Endothelial cell (in vitro differentiated cells): ENCODE measurements at places on chromosomes 6 and 20.

DNA sequence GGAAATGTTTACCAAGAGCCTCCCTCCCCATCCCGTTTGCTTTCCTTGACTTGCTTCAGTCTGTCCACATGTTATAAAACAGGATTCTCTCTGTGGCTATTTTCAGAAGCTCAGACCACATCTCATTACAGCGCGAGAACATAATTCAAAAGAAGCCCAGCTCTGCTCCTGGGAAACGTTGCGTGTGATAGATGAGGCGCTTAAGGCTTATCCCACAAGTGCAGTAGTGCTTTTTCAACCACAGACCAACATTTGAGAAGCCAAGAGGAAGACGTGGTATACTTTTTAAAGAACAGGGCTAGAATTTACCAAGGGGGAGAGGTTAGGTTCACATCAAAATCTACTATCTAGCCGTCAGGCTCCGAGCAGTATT lies 239.5 kb downstream of the SLC24A3 start:
- DNase-seq: no peak

GRCh38 chr6:90586546-90586835 lies 381 bp downstream of the MAP3K7 start:
- no peak for DNase-seq

- no peak for DNase-seq
Measured at GRCh38 chr20:40563296-40563950, 125.6 kb downstream of the MAFB start.

- DNase-seq: no peak
Measured at GRCh38 chr6:106516616-106517015, 112.7 kb downstream of the RTN4IP1 start.

GRCh38 chr6:131631625-131632289 lies 3.7 kb upstream of the MED23 start:
- no peak for DNase-seq

GRCh38 chr6:26331218-26332073 lies 33.6 kb upstream of the BTN3A2 start:
- no peak for DNase-seq

GRCh38 chr6:10991115-10991514 lies 53.0 kb downstream of the ELOVL2 start:
- no peak for DNase-seq

GRCh38 chr20:58268421-58268821 lies 40.0 kb upstream of the ANKRD60 start:
- no peak for DNase-seq

- no peak for DNase-seq
Measured at GRCh38 chr20:23754731-23755130, 4.0 kb upstream of the CST1 start.

- DNase-seq: no peak
Measured at GRCh38 chr6:85096976-85097375, 332.6 kb upstream of the TBX18 start.

DNA sequence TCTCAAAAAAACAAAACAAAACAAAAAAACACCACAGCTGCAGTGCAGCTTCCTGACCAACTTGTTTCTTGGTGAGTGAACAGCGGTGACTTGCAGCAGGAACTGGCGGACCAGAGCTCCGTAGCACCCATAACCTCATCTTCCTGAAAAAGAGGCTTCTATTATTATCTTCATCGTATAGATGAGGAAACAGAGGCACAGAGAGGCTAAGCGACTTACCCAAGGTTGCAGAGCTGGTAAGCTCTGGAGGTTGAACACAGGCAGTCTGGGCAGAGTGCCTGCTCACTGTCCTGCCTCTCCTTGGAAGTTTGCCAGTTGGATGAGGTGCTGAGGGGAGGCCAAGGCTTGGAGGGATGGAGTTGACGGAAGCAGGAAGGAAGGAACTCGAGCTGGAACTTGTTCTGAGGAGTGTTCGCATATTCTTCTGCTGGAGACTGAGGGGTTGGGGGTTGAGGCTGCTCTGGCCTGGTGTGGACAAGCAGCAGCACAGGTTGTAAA lies 47.9 kb upstream of the CCDC167 start:
- DNase-seq: no peak

DNA sequence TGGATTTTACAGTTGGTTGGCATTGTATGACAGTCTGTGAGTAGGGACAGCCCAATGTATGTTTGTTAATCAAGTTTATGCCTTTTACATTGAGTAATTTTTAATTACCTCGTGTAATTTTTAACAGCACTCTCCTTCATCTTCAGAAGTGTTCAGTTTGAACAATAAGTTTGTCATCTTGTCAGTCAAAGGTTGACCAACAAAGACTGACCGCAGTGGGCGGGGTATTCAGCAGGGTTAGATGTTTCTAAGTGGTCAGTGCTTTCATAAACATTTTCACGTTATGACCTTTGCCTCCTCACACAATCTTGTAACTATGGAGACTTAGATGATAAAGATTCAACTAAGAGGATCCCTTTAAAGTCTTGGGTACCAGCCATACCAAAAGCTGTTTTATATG lies 40.8 kb downstream of the GFRA4 start:
- DNase-seq: no peak

DNA sequence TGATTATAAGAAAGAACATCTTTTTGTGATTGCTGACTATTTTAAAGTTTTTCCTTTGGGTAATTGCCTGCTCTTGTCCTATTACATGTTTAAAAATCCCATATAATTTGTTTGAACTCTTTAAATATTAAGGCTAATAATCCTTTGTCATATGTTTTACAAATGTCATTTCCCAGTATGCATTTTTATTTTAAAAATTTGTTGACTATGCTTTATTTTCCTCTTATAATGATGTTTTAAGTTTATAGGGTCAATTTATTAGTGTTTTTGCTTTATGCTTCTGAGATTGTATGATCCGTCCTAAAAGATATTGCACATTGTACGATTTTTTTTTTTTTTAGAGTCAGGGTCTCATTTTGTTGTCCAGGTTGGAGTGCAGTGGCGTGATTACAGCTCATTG lies 297.2 kb downstream of the RNF144B start:
- no peak for DNase-seq

DNA sequence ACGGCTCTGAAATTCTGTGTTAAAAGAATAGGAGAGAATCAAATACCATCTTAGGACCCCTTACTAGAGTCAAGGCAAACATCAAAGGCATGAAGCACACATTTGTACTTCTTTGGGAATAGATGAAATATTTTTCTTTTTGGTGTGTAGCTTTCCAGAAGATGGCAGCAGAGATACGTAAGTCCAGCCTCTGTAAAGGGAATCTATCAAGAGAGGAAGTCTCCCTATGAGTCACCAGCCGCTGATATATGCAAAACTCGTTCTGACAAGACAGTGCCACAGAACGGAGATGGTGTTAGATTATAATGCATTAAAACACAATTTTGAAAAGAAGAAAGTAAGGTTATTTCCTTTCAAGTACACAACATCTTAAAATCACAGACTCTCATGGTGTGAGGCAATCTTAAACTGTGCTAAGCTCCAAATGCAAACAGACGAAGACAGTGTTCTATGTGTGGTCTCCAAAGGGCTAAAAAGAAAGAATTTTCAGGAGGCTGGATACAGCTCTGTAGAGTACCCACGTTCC lies 120.0 kb upstream of the AGPAT4 start:
- peak; percentile 49 for DNase-seq

DNA sequence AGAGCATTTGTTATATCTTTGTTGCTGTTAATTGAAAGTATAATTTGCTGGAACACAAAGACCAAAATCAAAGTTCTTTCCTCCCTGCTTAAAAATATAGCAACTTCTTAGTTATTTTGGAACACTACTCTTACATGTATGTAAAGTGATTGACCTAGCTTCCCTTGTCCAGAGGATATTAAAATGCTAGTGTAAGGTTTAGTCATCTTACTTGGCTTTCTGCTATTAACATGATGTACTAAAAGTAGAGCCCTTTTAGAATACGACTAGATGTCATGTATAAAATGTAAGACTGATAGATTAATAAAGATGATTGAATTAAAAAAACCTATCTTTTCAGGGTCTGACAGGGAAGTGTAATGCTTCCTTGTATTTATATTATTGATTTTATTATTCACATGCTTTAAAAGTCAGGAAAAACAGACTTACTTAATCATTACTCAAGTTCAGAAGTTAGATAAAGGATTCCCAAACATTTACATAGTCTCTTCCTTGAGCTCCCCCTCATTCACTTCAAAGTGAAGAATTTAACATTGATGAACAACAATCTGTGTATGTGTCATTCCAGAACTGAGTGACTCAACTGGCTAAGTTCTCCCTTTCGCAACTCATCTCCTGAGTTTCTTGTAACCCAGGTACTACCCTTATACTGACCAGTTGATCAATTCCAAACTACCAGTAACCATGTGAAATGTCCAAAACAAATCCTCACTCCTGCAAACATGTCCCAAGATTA lies 50.9 kb downstream of the BTBD9 start:
- DNase-seq: no peak

- DNase-seq: no peak
Measured at GRCh38 chr20:24813496-24813895, 135.6 kb upstream of the CST7 start.

DNA sequence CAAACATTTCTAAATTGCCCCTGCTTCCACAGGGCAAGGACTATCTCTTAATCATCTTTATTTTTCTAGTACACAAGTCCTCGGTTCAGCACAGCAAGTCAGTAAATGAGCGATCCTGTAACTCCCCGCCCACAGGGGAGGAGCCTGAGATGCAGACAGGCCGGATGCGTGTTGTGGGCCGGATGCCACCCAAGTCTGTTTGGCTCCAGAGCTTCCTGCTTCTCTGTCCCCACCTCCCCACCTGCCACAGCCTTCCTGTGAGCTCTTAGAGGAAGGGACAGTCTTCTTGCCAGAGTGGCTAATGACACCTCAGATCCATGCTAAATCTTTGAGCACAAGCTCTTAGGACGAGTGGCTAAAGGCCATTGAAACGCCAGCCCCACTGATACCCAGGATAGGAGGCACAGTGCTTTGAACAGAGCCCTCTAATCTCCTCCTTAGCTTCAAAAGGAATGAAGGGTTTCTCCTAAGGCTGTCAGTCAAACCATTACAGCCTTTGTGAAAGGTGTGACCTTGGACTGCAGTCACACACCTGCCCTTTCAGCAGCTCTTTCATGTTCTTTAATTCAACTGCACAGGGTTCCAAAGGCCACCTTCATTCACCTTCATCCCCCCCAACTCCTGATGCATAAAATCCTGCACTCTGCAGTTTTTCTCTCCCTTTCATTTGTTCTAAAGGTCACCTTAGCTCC lies 264.3 kb downstream of the TFAP2C start:
- peak; percentile 45 for DNase-seq

- no peak for DNase-seq
Measured at GRCh38 chr6:20126102-20126752, 86.0 kb downstream of the MBOAT1 start.

GRCh38 chr20:49846206-49846807 lies 33.7 kb downstream of the SLC9A8 start:
- DNase-seq: peak; percentile 54

GRCh38 chr6:119610265-119610664 lies 260.7 kb upstream of the MAN1A1 start:
- DNase-seq: no peak

- DNase-seq: no peak
Measured at GRCh38 chr20:52978851-52979250, 6.7 kb downstream of the TSHZ2 start.

- no peak for DNase-seq
Measured at GRCh38 chr20:18395544-18395943, 71.3 kb downstream of the DZANK1 start.

DNA sequence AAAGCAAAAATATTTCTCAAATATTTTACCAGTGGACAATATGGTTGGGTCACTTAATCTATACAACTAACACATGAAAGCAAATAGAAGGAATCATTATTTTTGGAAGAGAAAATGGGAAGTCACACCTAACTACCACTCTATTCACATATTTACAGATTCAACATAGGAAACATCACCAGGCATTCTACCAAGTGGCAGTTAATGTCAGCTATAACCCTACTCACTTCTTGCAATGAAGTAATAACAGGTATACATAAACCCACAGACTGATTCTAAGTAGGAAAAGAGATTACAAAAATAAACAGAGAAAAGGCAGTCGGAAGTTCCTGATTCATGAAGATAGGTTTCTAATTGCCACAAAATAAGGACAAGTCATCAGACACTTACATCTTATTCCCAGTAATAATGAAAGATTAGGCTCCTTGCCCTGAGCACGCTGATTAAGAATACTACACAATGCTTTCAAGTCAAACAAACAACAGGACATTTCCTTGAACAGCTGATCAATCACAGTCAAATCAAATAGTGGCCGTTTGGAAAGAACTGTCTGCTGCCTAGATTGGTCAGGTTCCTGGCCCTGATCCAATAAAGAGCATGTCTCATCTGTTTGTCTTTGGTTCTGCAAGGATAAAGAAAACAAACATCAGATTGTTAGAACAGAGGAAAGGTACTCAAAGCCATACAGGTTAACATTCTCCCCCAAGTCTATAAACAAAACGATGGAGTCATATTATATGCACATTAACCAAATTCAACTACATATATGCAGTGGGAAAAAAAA lies 79.2 kb upstream of the PLN start:
- no peak for DNase-seq

GRCh38 chr6:125271486-125272159 lies 30.1 kb downstream of the HDDC2 start:
- no peak for DNase-seq

GRCh38 chr6:15677822-15678221 lies 15.0 kb upstream of the DTNBP1 start:
- DNase-seq: no peak

GRCh38 chr6:130041594-130041993 lies 23.2 kb downstream of the L3MBTL3 start:
- no peak for DNase-seq

GRCh38 chr20:63641146-63641791 lies 12.0 kb downstream of the STMN3 start:
- no peak for DNase-seq

GRCh38 chr6:34524499-34524898 lies 31.6 kb downstream of the SPDEF start:
- DNase-seq: no peak

DNA sequence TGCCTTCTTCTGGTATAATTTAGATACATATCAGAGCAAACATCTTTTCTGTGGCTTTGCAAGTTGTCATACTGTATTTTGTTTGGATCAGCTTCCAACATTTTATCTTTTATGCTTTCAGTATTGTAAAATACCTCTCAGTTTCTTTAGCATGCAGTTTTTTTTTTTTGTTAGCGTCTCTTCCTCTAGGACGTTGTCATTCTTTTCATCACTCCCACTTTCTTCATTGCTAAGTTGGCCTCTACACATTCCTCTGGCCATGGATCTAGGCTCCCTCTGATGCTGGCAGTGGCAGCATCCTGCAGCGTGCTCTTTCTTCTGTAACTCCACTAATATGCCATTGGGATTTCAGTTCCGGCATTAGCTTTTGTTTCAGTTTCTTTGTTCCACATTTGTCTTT lies 21.7 kb downstream of the RPRD1B start:
- DNase-seq: no peak

GRCh38 chr6:15389765-15390723 lies 144.2 kb downstream of the JARID2 start:
- DNase-seq: peak; percentile 65

GRCh38 chr6:56595490-56596122 lies 47.1 kb downstream of the DST start:
- peak; percentile 26 for DNase-seq

- DNase-seq: no peak
Measured at GRCh38 chr6:41551086-41551700, 5.0 kb downstream of the FOXP4 start.
